ENCODE measurements at places on chromosomes 5 and 9.

- no peak for DNase-seq
Measured at GRCh38 chr5:178462816-178463215, 127.4 kb downstream of the COL23A1 start.

DNA sequence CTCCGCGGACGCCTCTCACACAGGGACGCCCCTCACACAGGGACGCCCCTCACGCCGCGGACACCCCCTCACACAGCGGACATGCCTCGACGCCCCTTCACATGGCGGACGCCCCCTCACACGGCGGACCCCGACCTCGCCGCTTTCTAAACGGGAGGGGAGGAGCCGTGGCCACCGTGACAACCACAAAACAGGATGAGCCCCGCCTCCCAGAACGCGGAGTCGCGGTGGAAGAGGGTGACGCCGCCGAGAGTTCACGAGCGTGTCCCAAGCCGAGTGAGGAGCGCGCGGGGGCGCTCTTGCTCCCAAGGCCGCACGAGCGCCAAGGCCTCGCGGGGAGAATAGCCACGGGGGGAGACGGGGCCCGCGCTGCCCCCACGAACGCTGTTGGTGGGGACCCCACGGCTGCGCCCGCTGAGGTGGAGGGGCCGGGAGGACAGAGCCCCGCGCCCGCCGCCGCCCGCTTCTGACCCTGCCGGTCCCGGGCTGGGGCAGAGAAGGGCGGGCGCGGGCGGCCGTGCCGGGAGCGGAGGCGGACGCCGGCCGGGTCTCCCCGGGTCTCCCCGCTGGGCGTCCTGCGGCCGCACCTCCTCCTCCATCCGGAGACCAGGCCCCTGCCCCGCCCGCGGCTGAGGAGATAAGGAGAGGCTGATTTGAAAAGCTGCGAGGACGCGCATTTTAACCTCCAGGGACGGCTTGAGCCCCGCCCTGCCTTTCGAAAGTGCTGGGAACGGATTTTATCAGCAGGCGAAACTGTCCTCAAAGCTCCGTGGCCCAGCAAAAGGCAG, 3.9 kb upstream of the NKD2 start:
- DNase-seq: no peak

- DNase-seq: no peak
Measured at GRCh38 chr9:134823623-134824022, 57.0 kb upstream of the FCN2 start.

DNA sequence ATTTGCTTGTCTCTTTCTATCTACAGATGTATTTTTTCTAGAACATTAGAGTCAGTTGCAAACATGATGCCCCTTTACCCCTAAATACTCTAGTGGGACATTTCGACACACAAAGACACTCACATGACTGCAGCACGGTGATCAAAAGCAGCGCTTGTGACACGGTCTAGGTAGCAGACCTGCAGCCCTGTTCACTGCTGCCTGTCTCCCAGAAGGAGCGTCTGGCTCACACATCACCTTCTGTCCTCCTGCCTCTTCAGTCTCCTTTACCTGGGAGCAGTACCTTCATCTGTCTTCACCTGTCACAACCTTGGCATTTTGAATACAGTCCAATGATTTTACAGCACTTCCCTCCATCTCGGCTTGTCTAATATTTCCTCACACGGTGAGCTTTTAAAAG, 51.9 kb upstream of the SH3PXD2B start:
- no peak for DNase-seq

DNA sequence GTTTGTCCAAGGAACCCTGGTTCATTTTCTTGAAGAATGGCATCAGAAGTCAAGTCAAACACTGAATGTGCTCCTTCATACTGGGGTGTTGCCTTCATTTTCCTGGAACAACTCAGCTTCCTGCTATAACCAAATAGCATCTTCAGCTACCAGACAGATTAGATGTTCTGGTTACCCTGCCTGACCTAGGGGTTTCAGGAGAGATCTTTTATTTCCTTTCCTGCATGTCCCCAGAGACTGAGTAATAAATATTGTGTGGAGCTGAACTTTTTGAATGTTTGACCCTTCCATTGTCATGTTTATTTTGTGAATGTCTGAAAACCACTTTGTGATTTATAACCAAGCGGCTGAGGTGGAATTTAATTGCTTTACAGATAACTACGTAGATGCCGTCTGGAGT, 147.1 kb downstream of the IRX1 start:
- no peak for DNase-seq

DNA sequence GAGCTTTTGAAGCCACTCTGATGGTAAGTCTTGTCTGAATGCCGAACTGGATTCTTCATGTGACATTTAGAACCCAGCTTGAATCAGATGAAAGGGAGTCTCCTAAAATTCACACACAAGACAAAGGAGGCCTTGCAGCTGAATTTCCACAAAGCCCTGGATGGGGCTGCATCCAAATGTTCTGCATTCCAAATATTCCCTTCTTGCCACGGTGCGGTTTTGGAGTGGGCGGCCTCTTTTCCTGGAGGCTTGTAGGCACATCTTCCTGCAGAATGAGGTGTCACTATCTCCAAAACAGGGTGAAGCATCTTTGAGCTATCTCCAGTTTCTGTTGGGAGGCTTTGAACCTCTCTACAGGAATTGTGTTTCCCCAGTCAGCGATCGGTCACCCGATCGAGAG, 342.7 kb downstream of the ARHGEF28 start:
- no peak for DNase-seq

- no peak for DNase-seq
Measured at GRCh38 chr5:143383988-143384387, 19.5 kb downstream of the NR3C1 start.

DNA sequence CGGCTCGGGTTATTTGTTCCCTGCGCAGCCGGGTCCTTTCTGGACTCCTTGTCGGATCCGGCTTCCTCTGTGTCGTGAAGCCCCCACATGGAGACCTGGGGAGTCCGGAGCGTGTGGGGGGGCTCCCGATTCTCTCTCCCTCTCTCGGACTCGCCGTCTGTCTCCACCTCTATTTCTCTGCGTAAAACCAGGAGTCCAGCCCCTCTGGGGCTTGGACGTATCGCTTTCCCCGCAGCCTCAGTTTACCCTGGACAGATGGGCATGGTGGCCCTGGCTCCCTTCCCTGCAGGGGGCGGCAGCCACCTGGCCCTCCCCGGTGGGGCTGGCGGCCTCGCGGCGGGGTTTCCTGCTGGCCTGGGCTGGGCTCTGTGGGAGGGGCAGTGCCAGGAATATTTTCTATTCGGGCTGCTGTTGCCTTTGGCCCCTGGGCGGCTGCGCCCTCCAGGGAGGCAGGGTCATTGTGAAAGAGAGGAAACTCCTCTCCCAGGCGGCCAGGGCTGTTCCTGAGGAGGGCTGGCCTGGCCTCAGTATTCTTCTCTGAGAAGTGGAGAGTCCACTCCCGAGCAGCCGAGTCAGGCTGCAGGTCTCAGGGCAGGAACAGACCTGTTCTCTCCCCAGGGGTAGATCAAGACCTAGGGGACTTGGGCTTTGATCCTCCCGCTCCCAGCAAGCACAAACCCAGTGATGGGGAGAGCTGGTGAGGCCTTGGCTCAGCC, 665 bp downstream of the ASS1 start:
- no peak for DNase-seq

GRCh38 chr9:69818750-69819345, 1.8 kb upstream of the CFAP95 start:
- peak; percentile 35 for DNase-seq

DNA sequence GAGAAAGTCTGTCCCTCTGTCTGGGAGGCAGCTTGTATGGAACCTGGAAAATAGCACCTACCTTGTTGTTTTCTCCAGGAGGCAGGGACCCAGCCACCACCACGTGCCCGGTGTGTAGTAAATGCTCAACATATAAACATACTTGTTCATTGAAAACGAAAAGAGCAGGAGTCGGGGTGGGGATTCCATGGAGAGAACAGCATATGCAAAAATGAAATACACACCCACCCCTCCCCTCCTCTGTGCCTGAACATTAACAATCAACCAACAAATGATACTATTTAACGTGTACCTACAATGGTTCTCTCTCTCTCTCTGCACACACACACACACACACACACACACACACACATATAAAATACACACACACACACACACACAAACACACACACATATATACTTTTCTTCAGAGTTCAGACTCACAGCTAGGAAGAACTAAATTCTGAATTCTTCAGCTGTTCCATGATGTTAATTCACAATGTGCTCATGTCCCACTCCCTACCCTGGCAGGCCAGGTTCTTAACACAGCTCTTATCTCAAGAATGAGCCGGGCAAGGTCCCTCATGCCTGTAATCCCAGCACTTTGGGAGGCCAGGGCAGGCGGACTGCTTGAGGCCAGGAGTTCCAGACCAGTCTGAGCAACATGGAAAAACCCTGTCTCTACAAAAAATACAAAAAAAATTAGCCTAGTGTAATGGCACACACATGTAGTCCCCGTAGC, 16.3 kb upstream of the DENND1A start:
- DNase-seq: no peak

DNA sequence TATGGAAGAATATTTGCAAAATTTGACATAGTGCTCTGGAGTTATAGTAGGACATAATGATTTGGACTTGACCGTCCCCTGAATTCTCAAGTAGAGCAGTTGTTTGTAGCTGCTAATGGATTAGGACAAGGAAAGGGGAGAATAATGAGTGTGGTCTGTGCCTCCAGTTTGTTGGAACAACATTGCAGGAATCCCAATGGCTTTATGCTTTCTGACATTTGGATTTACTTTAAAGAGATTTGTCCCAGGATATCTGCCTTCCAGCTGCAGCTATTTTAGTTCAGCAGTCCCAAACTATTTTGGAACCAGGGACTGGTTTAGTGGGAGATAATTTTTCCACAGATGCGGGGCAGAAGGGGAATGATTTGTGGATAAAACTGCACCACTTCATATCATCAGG, 648.2 kb downstream of the SLCO4C1 start:
- no peak for DNase-seq

DNA sequence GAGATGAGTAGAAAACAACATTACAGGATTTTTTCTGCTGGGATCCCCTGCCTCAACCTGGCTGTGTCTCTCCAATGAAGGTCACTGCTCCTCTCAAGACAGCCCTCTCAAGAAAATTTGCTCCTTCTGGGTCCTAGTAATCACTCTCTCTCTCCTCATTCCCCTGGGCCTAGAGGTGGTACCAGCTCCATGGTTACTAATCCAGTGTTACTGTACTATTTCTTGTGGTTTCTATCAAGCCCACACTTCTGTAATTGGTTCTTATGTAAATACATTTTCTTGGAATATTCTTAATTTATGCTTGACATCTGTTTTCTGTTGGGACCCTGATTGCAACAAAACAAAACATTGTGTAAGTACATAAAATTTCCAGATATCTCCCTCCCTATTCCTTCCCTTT, 123.8 kb upstream of the RORB start:
- DNase-seq: no peak

All from M059J (cell line).